Activated CD8-positive, alpha-beta memory T cell treated with anti-CD3 and anti-CD28 coated beads, Interleukin-2, amount 10 ng/mL, durations not matched to agents 7 days and 5 days (primary cell): ENCODE measurements at places on chromosomes 12 and 14. TPM values are rescaled to one million over a fixed set of nuclear protein-coding genes. Genes with fewer than 3 reads are reported as not detected.
A peak's percentile ranks its signal among the peaks of the same experiment; 100 is the strongest.

DNA sequence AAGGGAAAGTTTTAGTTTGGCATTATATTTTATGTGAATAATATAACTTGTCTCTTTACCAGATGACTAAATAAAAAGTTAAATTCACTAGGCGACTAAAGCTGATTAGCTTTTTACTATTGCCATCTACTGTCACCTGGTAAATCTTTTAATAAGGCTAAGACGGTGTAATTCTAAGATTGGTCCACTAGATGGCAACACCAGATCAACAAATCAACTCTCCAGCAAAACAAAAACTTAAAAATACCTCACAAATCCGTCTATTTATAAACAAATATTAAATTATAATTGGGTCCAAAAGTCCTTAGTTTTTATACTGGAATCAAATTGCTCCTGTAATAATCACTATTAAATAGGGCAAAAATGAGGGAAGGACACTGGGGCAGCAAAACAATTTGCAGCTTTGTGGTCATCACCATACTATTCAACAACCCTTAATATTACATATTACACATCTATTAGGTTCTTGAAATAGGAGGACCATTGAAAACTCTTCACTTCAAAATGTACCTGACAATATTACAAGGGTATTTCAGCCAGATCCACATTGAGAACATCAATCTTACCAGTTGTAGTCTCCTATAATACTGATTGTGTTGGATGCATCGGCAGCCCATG, 47.9 kb downstream of the GALC start:
- H3K27me3 ChIP-seq: no peaks in the 10 kb centered on the region
- peaks cover 23% of the 10 kb centered on the region for H3K36me3 ChIP-seq
- H3K4me3 ChIP-seq: no peak overlapping the region

- peak overlapping the region; percentile 97 for H3K27ac ChIP-seq
- H3K27me3 ChIP-seq: no peaks in the 10 kb centered on the region
- no peak for DNase-seq
- peaks cover 79% of the 10 kb centered on the region for H3K4me1 ChIP-seq
Measured at GRCh38 chr14:70654632-70655031, 12.9 kb downstream of the TTC9 start.

BBS10 gene
- 4.3 TPM for total RNA-seq

- no peak for DNase-seq
- no peak overlapping the region for H3K4me3 ChIP-seq
- H3K27ac ChIP-seq: no peak overlapping the region
- no peaks in the 10 kb centered on the region for H3K36me3 ChIP-seq
Measured at GRCh38 chr14:92369097-92369496, 46.1 kb downstream of the SLC24A4 start.

DNA sequence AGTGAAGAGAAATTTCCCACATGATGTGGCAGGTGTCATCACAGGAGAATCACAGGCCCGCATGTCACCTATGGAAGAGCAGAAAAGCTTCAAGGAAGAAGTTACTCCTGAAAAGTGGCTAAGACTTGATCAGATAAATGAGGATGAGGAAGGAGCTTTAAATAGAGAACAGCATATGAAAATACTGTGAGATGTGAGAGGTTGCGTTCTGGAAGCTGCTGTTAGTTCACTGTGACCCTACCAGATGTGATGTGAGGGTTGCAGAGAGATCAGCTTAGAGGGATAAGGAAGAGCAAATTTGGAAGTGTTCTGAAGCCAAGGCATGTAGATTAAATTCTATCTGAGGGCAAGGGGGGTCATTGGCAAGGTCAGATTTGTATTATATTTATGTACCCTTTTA, 17.1 kb downstream of the ERP27 start:
- peaks cover 62% of the 10 kb centered on the region for H3K36me3 ChIP-seq
- DNase-seq: no peak
- no peak overlapping the region for H3K27ac ChIP-seq
- no peak overlapping the region for H3K4me3 ChIP-seq

DNA sequence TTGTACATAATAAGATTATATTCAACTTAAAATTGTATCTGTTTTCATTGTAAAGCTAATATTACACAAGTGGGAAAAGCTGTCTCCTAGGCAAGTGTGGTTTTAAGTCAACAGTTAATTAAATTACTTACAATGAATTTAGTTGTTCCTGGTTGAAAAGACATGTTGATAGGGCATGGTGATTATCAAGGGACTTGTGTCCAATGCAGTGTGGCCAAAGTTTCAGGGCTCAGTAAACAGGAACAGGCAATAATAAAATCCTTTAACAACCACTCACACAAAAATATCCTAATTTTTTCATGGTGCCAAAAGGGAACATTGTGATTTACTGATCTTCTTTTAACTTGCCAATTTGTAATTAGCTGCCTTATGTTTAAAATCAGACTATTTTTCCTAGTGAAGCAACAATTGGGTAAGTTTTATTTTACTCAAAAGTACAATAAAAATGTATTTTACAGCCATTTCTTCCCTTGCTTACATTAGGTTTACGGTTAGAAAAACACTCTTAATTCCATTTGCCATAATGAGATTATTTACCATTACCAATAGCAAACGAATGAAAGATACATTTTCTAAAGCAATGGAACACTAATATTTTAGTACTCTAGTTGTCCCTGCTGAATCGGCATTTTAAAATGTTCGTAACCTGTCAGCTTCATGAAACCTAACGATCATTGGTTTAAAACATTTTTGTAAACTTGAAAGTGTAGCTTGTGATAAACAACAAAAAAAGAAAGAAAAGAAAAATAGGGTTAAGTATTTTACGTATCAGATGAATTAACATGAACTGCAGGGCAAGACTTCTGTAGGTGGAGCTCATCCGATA, 1.8 kb upstream of the WNK1 start:
- peaks cover 13% of the 10 kb centered on the region for H3K4me1 ChIP-seq
- no peak overlapping the region for H3K4me3 ChIP-seq
- no peaks in the 10 kb centered on the region for H3K27me3 ChIP-seq
- peaks cover 19% of the 10 kb centered on the region for H3K36me3 ChIP-seq
- no peak overlapping the region for H3K27ac ChIP-seq

DNA sequence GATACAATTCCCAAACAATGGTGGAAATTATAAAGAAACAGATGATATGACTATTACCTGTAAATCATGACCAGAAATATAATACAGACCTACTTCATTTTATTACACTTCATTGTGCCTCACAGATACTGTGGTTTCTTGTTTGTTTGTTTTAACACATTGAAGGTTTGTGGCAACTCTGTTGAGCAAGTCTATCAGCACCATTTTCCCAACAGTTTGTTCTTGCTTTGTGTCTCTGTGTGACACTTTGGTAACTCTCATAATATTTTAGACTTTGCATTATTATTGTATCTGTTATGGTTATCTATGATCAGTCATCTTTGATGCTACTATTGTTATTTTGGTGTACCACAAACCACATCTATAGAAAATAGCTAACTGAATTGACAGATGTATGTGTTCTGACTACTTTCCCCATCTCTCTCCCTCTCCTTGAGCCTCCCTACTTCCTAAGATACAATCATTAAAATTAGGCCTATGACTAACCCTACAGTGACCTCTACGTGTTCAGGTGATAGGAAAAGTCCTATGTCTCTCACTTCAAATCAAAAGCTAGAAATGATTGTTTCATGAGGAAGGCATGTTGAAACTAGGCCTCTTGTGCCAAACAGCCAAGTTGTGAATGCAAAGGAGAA, 49.1 kb downstream of the FBXO33 start:
- no peak for DNase-seq
- H3K27me3 ChIP-seq: no peaks in the 10 kb centered on the region
- H3K4me3 ChIP-seq: no peak overlapping the region
- peaks cover 19% of the 10 kb centered on the region for H3K4me1 ChIP-seq

GRCh38 chr12:76308866-76309265, 39.3 kb downstream of the BBS10 start:
- peaks cover 27% of the 10 kb centered on the region for H3K27me3 ChIP-seq
- H3K4me3 ChIP-seq: no peak overlapping the region
- H3K4me1 ChIP-seq: peaks cover 5% of the 10 kb centered on the region
- H3K27ac ChIP-seq: no peak overlapping the region

OR6C2 gene
- total RNA-seq: not detected

CBLN3 gene
- total RNA-seq: 7.1 TPM

GRCh38 chr12:116320791-116321217, 43.3 kb upstream of the MED13L start:
- no peak for DNase-seq
- peaks cover 45% of the 10 kb centered on the region for H3K4me1 ChIP-seq
- H3K27ac ChIP-seq: peak overlapping the region; percentile 69
- H3K27me3 ChIP-seq: no peaks in the 10 kb centered on the region

GRCh38 chr14:64788706-64789105, 84.5 kb downstream of the PLEKHG3 start:
- H3K27me3 ChIP-seq: peaks cover 3% of the 10 kb centered on the region
- no peaks in the 10 kb centered on the region for H3K36me3 ChIP-seq
- no peak overlapping the region for H3K27ac ChIP-seq

DNA sequence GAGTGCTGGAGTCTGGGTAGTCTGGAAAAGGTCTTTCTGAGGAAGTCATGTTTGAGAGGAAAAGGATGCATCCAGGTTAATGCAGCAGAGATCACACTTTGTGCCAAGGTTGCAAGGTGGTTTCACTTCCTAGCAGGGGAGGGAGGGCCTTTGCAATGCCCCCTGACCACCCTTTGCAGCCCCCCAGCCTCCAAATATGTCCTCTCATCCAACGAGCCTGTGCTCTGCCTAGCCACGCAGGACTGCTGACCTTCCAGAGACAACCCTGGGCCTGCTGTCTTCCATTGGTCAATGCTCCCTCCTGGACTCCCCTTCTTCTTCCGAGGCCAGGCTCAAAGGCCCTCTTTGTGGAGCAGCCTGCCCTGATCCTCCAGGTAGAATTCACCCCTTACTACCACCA, 47.3 kb upstream of the TUNAR start:
- DNase-seq: no peak
- no peak overlapping the region for H3K27ac ChIP-seq
- no peak overlapping the region for H3K4me3 ChIP-seq

DNA sequence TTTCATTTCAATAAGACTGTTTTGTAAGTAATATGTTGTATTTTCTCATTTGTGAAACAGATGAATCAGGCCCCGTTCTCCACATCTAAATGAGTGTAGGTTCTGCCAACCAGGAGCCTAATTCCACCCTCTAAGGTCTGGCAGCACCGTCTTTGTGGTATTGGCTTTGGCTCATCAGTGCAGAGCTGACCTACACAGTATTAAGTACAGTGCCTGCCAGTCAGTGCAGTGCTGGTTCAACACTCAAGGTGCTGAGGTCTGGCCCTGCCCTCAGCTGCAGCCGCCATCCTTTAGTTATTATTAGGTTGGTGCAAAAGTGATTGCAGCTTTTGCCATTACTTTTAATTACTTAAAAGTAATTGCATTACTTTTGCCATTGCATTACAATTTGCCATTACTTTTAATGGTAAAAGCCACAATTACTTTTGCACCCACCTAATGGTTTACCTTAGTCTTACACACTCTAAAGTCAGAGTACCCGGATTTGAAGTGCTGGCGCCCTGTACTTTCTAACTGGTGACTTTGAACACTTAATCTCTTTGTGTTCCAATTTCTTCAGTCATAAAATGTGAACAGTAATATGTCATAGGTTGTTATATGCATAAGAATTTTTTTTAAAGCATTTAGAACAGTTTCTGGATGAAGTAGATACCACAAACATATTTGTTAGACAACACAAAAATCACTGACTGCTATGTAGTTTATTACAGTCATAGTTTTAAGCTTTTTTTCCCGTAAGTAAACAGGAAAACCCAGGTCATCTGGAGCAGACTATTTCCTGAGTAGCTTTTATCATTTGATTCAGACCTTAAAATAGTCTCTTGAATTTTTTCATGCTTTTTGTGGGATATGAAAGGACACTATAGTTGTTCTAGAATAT, 99.5 kb downstream of the SYNE2 start:
- DNase-seq: no peak
- peaks cover 5% of the 10 kb centered on the region for H3K4me1 ChIP-seq
- no peaks in the 10 kb centered on the region for H3K27me3 ChIP-seq
- peaks cover 43% of the 10 kb centered on the region for H3K36me3 ChIP-seq
- no peak overlapping the region for H3K4me3 ChIP-seq

DNA sequence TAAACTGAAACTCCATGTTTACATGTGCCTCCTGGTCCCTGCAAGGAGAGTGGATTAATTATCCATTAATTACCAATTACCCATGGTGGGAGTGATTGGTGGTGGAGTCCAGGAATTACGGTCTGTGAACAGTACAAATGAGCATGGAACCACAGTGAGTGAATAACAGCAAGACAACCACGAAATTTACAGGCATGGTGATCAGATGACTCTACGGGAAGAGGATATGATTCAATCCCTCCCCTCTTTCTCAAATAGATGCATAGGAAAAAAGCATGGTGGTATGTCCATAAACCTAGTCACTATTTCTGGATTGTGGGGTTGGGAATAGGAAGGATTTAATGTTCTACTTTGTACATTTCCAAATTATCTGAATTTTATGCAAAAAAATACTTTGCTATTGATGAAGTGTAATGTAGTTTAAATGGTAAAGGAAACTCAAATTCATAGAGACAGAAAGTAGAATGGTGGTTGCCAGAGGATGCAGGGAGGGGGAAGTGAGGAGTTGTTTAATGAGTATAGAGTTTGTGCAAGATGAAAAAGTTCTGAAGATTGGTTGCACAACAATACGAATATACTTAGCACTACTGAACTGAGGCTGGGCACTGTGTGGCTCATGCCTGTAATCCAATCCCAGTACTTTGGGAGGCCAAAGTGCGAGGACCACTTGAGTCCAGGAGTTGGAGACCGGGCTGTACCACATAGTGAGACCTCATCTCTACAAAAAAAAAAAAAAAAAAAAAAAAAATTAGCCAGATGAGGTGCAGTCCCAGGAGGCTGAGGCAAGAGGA, 41.2 kb upstream of the C12orf75 start:
- H3K27ac ChIP-seq: no peak overlapping the region
- H3K4me3 ChIP-seq: no peak overlapping the region
- DNase-seq: no peak
- peaks cover 22% of the 10 kb centered on the region for H3K27me3 ChIP-seq
- H3K36me3 ChIP-seq: peaks cover 8% of the 10 kb centered on the region

GRCh38 chr14:60204843-60205774, 39.9 kb upstream of the DHRS7 start:
- H3K36me3 ChIP-seq: peaks cover 2% of the 10 kb centered on the region
- H3K4me3 ChIP-seq: no peak overlapping the region
- peaks cover 37% of the 10 kb centered on the region for H3K27me3 ChIP-seq
- no peaks in the 10 kb centered on the region for H3K4me1 ChIP-seq
- no peak overlapping the region for H3K27ac ChIP-seq

DNA sequence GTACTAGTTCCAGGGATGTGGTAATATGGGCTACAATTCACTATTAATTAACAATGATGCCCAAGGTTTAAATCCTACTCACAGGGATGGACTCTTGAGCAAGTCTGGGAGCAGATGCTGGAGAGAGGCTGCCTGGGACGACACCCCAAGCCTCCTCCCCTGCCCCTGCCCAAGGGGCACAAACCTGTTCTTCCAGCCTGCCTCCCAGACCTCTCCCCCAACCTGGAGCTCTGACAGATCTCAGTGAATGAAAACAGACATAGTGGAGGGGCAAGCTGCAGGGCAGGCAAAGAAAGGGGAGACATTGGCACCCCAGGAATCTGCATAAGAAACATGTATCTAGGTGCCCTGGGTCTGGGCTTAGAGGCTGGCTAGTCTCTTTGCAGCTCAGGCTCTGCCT, 5.8 kb downstream of the KDM2B start:
- H3K4me3 ChIP-seq: no peak overlapping the region
- no peaks in the 10 kb centered on the region for H3K27me3 ChIP-seq
- peaks cover 6% of the 10 kb centered on the region for H3K4me1 ChIP-seq
- no peak for DNase-seq
